ENCODE measurements at places on chromosomes 6 and 20.

- DNase-seq: no peak
Measured at GRCh38 chr20:48141660-48142515, 356.6 kb upstream of the SULF2 start.

DNA sequence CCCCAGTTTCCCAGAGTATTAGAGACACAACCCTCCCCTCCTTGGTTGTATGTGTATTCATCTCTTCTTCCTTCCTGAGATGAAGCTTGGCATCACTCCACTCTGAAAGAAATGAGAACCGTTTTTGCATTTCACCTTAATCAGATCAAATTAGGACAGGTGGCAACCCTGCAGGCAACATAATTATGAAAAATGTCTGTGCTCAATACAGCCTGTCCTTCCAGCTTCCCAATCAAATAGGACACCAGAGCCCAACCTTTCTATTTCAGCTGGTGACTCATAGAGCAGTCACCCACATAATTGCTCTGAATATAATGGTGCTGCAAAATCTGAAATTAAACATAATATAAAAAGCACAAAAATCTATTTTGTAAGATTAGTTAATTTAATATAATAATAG lies 310.2 kb upstream of the AGPAT4 start:
- DNase-seq: no peak

DNA sequence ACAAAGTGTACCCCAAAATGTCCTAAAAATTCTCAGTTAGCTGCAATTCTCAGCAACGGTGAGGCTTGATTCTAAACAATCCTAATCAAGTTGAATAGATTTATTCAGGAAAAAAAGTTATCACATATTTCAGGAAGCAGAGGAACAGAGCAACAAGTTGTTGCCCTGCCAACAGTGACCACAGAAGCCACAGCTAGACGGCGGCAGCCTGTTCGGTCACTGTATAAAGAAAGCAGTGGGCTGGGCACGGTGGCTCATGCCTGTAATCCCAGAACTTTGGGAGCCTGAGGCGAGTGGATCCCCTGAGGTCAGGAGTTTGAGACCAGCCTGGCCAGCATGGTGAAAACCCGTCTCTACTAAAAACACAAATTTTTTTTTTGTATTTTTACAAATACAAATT lies 171.2 kb upstream of the BMP5 start:
- peak; percentile 49 for DNase-seq

- no peak for DNase-seq
Measured at GRCh38 chr6:25750906-25751305, 3.6 kb upstream of the SLC17A4 start.

GRCh38 chr6:45174045-45174444 lies 154.1 kb upstream of the RUNX2 start:
- DNase-seq: no peak

Data from SK-MEL-5 (cell line).